ENCODE measurements at places on chromosomes 3 and 15.

GRCh38 chr3:2944628-2945027 is 165.5 kb downstream of the IL5RA start:
- DNase-seq = no peak

DNA sequence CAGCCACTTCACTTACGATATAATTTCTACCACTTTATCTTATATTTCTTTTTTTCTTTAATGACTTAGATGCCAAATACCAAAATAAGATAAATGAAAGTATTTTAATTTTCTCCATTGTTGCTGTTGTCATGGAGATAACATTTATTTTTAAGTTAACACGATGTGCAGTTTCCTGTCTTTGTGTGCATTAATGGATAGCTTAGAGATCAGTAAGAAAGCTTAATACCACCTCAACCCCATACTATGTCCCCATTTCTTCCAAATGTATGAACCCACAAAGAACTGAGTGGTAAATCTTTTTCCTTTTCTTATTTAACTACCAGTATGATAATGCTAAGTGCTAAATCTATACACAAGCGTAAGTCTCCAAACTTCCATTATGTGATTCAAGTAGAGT is 17.1 kb downstream of the PCNP start:
- no peak for DNase-seq

- DNase-seq = no peak
These were observed 211.9 kb downstream of the MYRIP start for GRCh38 chr3:40021338-40021737.

GRCh38 chr3:157789162-157789561 is 285.9 kb upstream of the VEPH1 start:
- no peak for DNase-seq

DNA sequence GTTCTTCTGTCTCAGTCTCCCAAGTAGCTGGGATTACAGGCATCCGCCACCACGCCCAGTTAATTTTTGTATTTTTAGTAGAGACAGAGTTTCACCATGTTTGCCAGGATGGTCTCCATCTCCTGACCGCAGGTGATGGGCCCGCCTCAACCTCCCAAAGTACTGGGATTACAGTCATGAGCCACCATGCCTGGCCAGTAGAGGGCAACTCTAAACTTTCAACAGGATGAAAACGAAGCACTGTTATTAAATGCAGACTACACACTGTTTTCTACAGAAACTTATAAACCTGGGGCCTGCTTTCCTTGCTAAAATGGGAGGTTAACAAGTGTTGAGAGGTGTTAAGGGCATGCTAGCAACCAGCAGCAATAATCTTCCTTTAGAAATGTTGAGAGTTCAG is 7.6 kb downstream of the ARPC4 start:
- no peak for DNase-seq

- no peak for DNase-seq
These were observed 39.3 kb upstream of the GATA2 start for GRCh38 chr3:128532012-128532983.

GRCh38 chr3:187369089-187369447 is 883 bp downstream of the RTP4 start:
- no peak for DNase-seq

GRCh38 chr3:141403576-141403975 is 35.3 kb downstream of the ZBTB38 start:
- DNase-seq = no peak

DNA sequence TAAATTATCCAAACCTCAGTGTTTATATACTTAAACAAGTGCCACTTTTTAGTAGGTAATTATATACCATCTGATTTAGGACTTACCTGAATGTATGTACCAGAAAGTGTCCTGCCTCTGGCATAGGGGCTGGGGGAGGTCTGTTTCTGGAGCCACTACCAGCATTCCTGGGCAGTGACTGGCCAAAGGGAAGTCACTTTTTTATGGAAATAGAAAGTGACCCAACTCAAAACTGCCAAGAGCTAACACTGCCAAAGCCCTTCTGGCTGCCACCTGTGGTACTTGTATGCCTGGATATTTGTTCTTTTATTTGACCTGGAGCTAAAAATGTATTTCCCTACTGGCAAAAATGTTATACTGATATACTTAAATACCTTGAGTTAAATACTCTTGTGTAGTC is 42.7 kb downstream of the ESYT3 start:
- DNase-seq = no peak

DNA sequence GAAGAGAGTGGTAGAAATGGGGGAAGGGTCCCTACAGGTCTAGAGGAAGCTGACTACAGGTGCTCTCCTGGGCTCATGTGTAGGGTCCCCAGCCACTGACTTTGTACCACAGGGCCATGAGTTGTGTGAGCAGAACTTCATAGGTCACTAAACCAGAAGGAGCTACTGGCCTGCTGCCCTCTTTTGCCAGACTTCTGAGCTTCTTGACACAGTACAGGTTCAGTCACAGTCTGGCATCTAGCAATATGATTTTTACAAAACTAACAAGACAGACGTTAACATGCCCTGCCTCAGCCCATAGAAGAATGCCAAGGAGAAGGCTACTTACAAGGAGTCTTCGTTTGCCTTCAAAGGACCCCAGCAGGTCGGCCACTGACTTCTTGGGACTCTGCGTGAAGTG is 3.2 kb downstream of the CCDC80 start:
- no peak for DNase-seq

DNA sequence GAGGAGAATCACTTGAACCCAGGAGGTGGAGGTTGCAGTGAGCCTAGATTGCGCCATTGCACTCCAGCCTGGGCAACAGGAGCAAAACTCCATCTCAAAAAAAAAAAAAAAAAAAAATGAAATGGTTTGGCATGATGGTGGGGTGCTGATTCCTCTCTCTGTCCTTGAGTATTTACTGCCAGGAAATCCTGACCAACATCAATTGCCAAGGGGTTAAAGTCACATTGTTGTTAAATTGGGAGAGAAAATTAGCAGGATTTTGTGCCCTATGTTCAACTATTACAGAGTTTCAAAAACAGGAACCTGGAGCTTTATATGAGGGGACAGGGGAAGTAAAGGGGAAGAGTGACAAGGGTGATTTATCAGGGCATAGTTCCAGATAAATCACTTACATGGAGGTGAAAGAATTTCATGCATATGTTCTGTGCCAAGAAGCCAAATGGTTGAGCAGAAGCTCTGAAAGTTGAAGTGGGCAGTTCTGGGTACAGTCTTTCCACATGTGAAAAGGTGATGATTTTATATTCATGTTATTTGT is 70.5 kb upstream of the TSEN2 start:
- DNase-seq = no peak

DNA sequence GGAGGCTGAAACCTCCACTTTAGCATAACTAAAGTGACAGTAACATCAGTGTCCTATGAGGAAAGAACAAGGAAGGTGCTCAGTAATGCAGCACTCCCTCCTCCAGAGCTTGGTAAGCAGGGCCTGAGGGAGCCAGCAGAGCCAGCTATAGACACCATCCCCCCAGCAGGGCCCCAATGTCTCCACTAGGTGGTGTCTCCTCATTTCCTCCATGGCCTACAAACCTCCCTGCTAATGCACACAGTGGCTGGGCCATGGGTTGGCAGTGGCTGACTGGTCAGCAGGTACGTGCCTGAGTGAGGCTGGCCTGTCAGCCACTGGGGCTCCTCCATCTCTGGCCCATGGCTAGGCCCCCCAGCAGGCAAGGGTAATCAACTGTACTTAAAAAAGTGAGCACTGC is 13.6 kb downstream of the MRPS25 start:
- peak; percentile 42 for DNase-seq

- DNase-seq = no peak
These were observed 17.5 kb downstream of the TMEM158 start for GRCh38 chr3:45208586-45208985.

DNA sequence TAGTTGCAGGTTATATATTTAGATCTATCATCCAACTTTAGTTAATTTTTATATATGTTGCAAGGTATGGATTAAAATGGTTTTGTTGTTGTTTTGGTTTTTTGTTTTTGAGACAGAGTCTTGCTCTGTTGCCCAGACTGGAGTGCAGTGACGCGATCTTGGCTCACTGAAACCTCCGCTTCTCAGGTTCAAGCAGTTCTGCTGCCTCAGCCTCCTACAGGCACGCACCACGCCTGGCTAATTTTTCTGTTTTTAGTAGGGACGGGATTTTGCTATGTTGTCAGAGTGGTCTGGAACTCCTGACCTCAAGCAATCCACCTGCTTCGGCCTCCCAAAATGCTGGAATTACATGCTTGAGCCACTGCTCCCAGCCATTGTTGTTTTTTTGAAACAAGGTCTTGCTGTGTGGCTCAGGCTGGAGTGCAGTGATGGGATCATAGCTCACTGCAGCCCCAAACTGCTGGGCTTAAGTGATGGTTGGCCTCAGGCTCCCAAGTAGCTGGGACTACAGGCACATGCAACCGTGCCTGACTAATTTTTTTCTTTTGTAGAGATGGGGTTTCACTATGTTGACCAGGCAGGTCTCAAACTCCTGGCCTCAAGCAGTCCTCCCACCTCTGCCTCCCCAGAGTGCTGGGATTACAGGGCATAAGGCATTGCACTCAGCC is 92.0 kb downstream of the ZNF609 start:
- no peak for DNase-seq

DNA sequence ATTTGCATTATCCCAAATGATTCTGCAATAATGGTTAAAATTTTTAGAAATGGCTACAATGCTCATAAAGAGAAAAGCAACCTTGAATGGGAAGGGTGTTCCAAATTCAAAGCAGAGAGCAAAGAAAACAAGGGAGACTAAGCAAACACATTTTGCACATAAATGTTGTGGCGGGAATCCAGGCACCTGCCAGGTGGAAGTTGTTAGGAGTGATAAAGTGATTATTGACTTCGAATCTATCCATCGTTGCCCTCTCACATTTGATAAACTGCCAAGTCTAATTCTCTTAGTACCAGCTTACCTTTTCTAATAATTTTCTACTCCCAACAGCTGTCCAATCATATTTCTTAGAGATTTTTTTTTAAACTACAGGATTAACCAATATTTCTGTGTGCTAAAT is 244.5 kb downstream of the CACNA2D3 start:
- DNase-seq = no peak

GRCh38 chr3:170021083-170021482 is 16.7 kb upstream of the GPR160 start:
- DNase-seq = no peak

GRCh38 chr3:167772992-167773391 is 37.5 kb downstream of the SERPINI1 start:
- DNase-seq = no peak

DNA sequence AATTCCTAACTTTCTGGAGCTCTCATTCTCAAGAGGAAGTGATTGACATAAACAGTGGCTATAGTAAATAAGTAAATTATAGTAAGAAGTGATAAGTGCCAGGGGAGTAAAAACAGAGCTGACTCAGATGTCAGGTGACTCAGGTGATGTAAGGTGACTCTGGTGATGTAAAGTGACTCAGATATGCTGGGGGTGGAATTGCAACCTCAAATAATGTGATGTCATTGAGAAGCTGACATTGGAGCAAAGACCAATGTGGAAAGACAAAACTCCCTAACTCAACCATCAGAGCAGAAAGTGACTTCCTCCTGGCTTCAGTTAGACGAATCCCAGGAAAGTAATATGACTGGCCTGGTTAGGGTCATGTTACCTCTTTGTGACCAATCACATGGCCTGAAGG is 144.2 kb upstream of the SNTN start:
- DNase-seq = no peak

GRCh38 chr15:84582583-84583157 is 18.1 kb upstream of the ZSCAN2 start:
- DNase-seq = no peak

GRCh38 chr3:4981294-4981664 is 2.0 kb downstream of the BHLHE40 start:
- DNase-seq = no peak

- peak; percentile 21 for DNase-seq
These were observed 96.2 kb upstream of the TRPM1 start for GRCh38 chr15:31197497-31198414.

GRCh38 chr15:77034695-77035489 is 36.0 kb downstream of the TSPAN3 start:
- DNase-seq = no peak

DNA sequence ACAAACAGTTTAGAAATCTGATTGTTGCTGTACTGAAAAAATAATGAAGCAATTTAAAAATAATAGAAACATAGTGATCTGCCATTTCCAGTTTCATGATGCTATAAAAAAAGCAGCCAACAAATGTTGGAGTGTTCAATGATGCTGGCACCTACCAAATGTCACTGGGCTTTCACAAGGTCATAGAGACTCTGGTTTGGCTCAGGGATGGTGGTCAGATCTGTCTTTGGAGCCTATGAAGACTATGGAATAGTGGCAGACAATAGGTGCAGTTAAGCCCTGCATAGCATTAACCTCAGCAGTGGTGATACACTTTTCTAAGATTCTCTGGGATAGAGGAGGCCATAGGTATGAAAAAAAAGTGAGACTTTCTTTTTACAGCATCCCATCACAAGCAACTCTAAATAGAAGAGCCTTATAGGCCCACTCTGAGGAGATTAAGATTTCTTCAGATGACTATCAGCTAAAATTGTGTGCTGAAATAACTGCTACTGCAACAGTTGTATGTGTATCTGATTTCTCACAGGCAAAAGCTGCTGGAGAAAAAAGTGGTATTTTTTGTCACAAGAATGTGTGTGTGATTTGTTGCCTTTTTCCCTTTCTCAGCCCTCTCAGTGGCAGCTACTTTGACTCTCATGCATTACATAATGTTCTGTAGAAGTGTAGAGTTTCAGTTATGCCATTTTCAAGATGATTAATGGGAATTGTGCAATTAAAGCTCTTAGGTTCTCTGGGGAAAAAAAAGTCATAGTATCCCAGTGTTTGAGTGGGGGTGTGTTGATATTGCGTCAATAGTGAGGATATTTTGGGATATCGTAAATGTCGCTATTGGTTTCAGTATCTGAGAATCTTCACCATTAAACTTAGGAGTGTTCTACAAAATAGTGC is 137.4 kb downstream of the MBNL1 start:
- no peak for DNase-seq

DNA sequence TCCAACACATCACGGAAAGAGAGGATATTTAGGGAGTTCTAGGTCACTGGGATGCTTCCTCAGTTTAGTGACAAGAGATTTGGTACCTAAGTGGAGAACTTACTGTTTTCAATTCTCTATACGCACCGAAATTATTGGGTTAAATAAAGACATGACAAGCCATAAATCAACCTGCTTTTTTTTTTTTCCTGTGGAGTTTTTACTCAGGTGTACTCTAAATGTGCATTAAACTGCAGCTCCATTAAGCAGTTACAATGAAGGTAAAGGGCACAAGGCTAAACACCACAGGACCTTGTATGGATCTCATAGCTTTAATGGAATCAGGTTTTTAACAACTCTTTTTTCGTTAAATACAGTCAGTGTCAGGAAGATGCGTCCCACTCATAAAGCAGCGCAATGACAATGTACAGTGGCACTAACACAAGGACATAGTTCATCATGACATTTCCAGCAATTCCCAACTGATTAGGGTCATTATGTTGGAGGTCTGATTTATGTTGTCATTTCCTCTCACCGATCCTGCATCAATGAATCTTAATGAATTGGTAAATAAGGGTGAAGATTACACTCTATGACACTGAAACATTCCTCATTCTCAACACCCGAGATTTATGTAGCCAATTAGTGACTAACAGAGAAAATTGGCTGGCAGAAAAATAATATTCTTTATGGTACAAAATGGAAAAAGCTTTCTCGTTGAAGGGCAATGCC is 355.2 kb downstream of the FOXP1 start:
- no peak for DNase-seq

Measured in activated CD4-positive, alpha-beta T cell treated with anti-CD3 and anti-CD28 coated beads, Interleukin-2, amount 50 U/mL, for 4 hours (primary cell).